ENCODE measurements at places on chromosomes 11 and 22.

GRCh38 chr11:130086669-130087068, 17.0 kb downstream of the APLP2 start:
- DNase-seq = no peak

DNA sequence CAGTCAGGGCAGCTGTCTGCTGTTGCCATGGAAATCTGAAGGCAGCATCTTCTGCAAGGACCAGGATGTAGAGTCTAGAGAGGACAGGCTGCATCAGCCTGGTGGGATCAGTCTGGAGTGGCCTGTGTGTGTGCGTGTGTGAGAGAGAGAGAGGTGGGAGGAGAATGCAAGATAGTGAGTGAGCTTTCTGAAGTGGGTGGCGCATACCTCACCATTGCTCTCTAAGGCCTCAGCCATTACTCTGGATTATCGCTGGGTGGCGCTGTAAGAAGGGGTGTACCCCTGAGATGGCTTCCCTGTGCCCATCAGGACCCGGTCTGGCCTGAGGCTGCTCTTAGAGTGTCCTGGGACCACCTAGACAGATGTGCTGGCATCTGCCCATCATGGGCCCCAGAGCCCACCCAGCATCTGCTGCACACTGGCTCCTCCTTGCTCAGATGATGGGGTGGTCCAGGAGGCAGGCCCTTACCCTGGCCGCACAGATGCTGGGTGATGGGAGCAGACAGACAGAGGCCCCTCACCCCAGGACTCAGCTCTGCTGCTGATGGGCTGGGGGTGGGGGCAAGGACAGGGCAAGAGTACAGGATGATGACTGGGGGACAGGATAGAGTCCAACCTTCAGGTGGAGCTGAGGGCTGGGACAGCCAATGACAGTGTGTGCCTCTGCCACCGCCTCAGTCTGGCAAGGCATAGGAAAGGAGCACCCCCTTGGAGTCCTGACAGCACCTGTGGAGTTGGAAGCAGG, 25.7 kb upstream of the TUB start:
- DNase-seq = no peak

DNA sequence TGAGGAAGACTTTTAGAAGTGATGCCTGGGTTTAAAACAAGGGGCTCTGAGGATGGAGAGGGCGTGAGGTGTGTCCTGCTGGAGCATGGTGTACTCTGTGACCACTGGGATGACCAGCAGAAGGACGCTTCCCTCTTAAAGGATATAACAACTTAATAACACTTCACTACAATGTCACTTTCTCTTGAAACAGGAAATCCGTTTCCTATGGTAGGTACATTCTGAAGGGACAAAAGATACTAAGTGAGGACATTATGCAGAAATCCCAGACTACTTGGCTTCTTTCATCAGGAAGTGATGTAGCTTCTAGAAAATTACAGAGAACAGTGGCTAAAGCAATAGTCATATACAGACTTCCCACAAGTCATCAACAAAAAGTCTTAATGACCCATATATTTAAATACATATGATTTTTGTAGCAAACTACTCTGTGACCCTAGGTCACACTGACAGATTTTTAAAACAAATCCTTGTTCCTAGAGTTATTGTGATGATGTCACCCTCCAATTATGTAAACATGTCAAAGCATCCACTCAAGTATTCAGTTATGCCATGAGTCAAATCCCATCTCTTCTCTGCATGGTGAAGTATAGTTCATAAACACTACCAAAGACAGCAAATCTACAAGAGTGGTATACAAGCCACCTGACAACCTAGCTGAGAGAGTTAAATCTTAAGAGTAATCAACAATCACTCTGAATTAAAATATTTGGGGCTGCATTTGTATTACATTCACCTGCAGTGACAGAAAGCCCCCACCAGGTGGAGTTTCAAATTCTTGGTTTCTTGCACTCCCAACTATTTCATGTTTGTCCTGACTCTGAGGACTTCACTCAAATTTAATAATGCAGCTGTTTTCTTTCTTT, 32.8 kb downstream of the PITPNB start:
- DNase-seq = no peak

DNA sequence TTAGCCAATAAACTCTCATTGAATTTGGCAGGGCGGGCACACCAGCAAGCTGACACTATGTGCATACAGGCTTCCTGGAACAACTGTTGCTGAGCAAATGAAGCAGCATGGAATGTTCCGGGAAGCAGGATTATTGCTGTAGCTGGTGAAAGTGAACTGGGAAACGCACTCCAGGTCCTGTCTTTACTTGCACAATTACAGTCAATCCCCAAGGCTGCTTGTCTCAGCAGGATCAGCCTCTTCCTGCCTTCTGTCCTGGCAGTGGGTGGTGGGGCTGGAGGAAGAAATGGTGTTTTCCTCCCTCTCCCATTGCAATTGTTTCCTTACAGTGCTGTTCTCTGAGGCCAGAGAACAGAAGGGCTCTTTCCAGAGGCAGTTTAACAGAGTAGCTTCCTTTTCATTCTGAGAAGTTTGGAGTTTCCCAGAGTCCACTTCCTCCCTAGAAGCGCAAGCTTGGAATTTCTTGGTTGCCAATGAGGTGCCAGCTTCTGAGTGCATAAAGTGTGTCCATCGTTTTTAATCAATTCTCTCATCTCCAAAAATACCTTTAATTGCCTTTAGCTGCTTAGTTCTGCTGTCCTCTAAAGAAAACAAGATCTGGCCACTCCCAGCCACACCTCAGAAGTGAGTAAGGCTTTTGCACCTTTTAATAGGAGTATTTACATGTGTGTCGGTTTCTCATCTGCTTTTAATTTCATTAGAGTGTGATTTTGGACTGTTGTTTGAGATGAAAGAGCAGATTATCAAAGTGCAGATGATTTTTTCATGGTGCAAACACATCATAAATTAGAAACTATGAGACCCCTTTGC, 19.9 kb downstream of the CD44 start:
- DNase-seq = no peak

DNA sequence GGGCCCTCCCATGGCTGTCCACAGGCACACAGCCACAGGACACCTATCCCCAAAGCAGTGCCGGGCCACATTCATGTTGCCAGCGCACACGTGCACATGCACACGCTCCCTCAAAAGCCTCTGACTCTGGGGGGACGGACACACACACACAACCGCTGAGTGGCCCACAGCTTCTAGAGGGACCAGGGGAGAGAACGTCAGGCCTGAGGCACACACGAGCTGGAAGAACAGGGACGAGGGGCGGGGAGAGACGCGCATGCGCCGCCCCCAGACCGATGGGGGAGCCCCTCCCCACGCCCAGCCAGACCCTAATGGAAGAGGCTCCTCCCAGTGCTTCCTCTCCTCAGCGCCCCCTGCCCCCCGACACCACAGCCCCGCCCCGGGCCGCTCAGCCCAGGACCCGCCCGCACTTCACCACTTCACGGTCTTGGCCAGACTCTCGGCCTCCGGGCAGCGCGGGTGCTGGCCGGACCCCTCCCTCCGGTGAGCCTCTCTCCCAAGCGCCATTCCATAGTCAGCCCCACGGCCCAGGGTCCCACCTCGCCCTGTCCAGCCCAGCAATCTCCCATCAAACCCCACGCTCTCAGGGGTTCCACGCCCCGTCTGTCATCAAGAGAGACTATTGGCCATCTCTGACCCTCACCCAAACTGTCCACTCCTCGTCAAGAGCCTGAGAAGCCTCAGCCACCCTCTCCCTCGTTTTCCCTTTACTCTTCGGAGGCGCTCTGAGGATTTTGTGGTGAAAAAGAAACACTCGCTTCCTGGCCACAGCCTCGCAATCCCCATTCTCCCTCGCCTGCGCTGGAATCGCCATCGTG, 11.7 kb downstream of the NRXN2 start:
- no peak for DNase-seq

DNA sequence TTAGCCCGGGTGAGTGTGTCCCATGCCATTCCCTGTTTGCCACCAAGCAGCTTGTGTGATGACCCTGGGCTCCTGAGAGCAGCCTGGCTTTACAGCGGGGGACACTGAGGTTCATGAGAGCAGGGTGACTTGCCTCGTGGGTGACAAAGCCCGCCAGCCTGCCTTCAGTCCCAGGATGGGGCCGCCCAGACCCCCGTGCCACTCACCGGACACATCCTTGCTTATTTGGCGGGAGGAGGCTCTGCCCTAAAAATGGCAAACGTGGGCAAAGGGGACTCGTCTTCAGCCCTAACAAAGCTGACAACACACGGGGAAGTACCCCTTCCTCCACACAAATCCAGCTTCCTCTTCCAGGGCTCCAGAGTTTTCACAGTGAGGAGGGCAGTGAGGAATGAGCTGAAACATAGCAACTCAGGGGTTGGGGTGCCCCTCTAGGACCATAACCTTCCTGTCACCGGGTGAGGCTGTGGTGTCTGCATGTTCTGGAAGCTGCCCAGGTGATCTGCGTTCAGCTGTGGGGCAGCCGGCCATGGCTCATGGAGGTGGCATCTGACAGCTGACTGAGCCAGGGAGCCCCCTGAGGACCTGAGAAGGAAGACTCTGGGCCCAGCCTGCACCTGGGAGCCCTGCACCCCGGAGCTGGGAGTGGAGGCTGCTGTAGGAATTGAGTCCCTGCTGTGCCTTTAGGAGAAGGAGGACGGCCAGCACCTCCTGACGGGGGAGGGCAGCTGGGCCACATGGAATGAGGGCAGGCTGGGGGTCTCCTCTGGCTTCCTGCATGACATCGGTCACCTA, 16.7 kb downstream of the RIBC2 start:
- no peak for DNase-seq

Data from activated T-cell treated with anti-CD3 and anti-CD28 coated beads, Interleukin-2, amount 50 U/mL, for 1 hour (primary cell).